ENCODE measurements at places on chromosomes 3 and 15.

DNA sequence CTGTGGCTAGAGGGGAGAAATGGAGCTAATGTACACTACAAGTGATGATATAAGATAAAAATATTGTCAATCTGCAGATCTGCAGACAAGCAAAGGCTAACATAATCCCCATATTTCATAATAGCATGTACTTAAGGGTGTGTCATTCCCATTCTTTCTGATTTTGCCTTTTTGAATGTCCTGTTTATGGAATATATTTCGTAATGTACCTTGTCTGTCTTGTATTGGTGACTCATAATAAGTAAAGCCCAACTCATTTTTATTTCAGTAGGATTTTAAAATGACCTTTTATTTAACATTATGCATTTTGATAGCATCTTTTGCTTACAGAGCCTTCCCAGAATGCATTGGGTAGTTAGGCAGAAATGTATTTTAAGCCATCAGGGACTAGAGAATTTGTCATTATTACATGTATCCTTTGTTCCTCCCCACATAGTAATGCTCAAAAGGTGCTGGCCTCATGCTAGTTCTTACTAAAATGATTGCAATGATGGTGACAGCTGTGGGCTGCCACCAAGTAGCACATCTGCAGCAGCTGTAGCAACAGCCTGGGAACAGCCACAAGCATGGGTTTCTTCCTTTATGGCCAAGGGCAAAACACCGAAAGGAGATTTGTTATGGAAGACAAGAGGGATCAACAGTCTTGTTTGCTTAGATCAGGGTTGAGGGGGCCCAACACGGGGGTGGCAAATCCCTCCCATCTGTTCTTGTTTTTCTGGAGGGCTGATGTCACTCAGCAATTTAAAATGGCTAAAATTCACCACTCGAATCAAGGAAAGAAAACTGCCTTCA, 188.5 kb downstream of the CADPS start:
- DNase-seq = no peak

DNA sequence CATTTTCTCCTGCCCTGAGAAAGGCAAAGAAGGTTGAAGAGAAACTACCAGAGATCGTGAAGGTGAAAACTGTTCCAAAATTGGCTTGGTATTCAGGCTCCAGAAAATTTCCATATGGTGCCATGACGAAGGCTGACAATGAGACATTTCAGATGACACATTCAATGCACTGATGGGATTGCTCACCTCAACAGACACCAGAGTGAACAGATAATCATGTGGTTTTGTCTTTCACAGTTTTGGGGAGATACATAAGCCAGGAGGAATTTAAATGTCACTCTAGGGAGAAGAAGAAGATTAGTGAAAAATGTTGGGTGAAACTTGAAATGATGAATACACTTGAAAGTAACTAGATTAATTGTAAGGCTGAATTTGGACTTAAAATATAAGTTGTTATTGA, 339.7 kb upstream of the EPHA3 start:
- DNase-seq = no peak

DNA sequence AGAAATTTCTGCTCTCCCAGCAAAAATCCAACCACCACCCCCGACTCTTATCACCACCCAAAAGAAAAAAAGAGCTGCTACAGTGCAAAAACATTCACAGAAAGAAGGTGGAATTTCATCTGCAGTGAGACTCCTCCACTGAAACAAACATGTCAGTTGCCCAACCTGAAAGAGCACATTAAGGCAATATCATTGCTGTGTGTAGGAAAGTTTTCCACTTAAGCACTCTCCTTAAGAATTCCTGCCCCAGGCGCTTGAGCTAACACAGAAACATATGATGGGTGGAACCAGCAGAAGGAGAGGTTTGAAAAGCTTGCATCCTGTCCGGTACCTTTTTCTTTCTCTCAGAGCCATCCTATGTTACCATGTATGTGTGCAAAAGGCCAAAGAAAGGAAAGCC, 200.8 kb upstream of the GADL1 start:
- no peak for DNase-seq

DNA sequence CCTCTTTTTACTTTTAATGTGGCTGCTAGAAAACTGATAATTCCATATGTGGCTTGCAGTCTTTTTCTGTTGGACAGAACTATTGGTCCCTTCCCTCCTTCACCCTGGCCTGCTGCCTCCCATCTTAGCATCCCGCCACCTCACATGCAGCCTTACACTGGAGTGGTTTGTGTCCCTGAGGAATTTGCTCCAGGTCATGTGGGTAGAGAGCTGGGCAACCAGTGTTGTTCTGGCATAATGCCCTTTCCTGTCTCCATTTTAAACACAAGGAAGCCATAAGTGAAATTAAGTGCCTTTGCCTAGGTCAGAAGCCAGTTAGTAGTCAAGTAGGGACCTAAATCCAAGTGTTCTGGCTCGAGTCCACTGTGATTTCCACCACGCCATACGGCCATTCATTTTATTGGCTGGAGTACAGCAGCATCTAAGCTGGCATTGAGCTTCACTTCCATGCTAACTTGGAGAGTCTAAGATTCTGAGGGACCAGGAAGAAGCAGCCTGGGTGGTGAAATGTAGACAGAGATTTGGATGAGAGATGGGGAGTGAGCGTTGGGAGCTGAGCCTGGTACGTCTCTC, 46.0 kb upstream of the PLXNA1 start:
- DNase-seq = peak; percentile 19

DNA sequence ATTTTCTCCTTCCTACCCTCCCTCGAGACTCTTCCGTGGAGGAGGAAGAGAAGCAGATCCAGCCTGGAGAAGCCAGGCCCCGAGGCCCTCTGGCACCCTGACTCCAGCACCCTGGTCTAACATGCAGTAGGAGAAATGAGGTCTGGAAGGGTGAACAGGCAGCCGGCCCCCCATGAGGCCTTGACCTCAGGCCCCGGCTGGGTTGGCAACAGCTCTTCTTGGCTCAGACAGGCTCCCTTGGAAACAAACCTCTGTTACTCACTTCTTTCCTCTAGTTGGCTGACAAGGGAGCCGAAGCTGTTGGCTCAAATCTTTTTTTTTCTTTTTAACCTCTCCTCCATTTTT, 73.4 kb downstream of the CPN2 start:
- peak; percentile 34 for DNase-seq

DNA sequence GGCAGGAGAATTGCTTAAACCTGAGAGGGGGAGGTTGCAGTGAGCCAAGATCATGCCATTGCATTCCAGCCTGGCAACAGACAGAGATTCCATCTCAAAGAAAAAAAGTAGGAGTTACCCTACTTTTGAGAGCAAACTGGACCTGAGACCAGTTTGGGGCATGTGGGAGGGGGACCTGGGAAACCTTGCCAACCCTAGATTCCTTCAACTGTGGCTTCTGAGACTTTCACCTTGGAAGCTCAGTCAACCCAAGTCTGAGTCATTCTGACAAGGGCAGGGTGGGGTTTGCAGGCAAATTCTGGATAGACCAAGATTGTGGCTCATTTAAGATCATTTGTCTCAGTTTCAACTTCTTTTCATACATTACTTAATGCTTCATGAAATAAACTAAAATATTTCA, 23.8 kb upstream of the SIAH2 start:
- no peak for DNase-seq

DNA sequence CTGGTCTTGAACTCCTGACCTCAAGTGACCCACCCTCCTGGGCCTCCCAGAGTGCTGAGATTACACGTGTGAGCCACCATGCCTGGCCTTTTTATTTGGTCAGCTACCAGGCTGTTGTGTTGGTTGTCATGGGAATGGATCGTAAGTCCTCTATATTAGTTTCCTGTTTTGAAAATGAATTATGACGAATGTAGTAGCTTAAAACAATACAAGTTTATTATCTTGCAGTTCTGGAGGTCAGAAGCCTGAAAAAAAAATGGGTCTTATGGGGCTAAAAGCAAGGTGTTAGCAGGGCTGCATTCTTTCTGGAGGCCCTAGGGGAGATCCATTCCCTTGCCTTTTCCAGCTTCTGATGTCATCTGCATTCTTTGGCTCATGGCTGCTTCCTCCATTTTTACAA, 25.1 kb upstream of the HERC1 start:
- DNase-seq = no peak

DNA sequence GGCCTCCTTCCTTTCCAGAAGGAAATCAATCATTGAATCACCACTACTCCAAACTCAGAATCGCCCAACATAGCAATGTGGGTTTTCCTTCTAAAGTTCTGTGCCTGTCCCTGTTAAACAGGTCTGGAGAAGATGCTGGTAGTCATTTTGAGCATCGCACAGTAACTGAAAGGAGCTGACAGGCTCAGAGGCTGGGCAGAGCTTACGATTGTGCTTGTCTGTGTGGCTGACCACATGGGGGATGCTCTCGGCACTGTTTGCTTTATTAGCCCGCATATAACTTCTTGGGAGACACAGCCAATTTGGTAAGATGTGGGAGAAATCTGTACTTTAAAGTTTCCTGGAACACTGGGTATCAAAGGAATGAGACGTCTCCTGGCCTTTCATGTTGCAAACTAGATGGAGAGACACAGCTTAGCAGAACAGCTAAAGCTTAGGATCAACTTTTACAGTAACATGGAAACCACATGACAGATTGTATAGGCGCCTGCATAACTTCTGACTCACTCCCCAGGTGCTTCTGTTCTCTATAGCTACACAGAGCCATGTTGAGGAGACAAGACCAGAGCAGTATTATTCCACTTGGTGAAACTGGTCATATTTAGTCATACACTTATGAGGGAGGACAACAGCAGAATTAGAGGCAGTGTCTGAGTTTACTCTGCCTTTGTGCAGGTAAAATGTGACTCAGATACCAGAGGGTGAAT, 374.1 kb downstream of the RORA start:
- DNase-seq = no peak

GRCh38 chr3:69411346-69411745, 25.5 kb upstream of the FRMD4B start:
- DNase-seq = no peak

DNA sequence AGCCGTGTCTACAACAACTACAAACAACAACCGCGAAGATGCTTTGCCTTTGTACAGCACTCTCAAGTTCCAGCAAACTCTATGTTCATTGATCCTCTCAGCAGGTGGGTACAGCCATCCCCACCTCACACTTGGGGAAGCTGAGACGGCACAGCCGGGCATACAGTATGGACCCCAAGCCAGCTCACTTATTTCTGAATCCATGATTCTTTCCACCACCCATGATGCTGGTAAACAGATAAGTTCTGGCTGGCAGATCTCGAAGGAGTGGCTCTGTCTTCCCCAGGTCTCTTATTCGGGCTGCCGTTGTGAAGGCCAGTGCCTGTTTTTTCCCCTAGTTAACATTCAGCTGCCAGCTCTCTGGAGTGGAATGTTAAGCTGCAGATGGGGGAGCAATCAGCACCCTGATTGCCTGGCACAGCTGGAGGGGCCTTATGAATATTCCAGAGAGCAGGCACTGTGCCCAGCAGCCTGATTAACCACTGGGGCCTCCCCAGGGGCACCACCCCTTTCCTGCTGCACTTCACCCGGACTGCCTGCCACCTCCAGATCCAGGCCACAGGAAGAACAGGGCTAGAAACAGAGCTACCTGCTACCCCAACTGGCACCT, 73.2 kb downstream of the CORO2B start:
- peak; percentile 57 for DNase-seq

DNA sequence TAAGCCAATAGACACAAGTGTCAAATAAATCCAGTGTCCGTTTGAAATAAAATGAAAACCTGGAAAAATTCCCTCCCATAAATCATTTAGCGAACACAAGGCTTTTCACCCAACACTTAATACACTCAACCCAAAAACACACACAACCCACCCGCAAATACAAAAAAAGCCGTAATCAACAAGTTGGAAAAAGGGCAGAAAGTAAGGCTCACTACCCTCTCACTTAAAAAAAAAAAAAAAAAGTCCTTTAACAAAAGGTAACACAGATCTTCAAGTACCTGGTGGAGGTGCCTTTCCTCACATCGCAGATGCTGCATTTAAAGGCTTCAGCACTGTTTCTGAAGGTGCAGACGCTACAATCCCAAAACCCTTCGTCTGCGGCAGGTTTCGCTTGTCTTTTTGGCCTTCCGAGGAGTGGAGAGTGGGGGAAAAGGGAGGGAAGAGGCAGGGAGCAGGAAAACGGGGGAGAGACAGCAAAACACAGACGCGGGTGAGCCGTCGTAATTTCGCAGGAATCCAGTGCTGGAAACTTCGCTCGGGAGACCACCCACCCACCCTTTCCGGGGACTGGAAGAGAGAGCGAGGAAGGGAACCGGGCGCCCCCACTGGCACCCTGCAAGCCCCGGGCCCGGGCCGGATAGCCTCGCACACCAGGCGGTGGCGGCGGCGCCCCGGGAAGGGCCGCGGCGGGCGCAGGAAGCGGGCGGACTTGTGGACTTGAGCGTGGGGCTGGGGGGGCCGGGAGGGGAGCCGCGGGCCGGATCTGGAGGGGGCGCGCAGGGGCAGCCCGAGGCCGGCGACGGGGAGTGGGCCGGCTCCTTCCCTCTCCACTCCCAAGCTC, 401.8 kb downstream of the SHQ1 start:
- DNase-seq = no peak

- no peak for DNase-seq
Measured at GRCh38 chr15:86588413-86588812, 508.7 kb downstream of the AGBL1 start.

- DNase-seq = no peak
Measured at GRCh38 chr3:24202071-24202470, 257.0 kb downstream of the NR1D2 start.

- no peak for DNase-seq
Measured at GRCh38 chr3:23055733-23056376, 147.3 kb upstream of the UBE2E2 start.

GRCh38 chr3:147002721-147003120, 397.6 kb upstream of the PLSCR5 start:
- DNase-seq = no peak

DNA sequence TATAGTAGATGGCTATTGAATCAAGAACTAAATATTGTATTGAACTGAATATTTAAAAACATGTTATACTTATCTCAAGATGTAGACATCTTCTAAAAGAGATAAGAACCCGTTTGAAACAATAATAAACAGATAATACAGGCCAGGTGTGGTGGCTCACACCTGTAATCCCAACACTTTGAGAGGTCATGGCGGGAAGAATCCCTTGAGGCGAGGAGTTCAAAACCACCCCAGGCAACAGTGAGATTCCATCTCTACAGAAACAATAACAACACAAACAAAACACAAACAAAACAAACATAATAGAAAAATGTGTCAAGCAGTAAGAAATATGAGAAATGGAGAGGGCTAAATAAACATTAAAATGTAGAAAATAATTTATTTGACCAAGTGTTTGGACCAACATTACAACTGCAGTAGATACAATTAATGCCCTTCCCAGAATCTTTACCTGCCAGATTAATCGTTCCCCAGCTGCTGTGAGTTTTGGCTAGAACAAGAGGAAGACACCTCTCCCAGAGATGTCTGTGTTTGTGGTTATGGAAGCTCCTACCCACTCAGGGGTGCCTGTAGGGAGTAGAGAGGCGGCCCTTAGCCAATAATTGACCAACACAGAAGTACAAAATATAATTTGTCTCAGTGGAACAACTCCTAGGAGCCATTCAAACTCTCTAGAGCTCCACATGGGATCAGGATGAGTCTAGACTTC, 111.9 kb upstream of the AGTR1 start:
- no peak for DNase-seq

- DNase-seq = no peak
Measured at GRCh38 chr3:64229903-64230302, 4.6 kb upstream of the PRICKLE2 start.

GRCh38 chr3:169781209-169781855, 8.1 kb downstream of the MYNN start:
- no peak for DNase-seq

Data from RWPE2 (cell line).